ENCODE measurements at places on chromosomes 13 and 19.

GRCh38 chr19:6060600-6061375 lies 49.5 kb downstream of the RFX2 start:
- DNase-seq: peak; percentile 36

DNA sequence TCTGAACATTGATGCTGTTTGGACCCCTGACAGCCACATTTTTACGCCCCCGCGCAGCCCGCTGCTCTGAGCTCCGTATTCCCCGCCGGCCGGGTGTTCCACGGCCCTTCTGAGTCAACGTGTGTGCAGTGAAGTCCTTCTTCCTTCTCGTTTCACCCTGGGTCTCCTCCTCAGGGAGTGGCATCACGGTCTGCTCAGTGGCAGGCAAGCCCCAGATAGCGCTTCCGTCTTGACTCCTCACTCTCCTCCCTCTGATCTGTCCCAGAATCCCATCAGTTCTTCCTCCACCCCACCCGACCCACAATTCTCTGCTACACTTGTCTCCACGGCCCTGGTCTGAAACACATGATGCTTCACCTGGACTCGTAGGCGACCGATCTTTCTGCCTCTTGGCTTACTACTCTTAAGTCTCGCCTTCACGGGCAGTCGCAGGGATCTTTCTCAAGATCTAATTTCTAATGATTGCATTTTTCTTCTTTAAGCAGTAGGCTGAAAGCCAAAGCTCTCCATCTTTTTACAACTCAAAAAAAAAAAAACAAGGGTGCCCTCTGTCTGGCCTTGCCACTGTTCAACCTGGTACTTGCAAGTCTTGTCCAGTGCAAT lies 33.9 kb downstream of the CCNE1 start:
- no peak for DNase-seq

DNA sequence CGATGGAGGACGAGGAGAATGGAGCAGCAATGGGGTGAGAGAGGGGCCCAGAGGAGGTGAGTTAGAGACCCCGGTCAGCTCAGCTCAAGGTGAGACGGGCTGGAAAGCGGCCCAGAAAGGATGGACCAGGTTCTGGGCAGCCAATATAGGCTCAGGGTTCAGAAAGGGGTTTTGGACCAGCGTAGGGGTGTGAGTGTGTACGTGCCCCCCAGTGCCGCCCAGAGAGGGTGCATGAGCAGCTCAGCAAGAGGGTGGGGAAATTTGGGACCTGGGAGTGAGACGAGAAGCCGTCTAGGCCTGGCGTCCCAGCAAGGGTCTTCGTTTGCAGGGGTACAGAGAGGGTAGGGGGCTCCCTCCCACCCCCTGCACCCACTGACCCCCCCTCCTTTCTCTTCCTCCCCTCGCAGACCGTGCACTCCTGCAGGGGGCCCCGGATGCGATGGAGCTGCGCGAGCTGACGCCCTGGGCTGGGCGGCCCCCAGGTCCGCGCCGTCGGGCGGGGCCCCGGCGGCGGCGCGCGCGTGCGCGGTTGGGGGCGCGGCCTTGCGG lies 12.1 kb downstream of the FUT6 start:
- DNase-seq: no peak

DNA sequence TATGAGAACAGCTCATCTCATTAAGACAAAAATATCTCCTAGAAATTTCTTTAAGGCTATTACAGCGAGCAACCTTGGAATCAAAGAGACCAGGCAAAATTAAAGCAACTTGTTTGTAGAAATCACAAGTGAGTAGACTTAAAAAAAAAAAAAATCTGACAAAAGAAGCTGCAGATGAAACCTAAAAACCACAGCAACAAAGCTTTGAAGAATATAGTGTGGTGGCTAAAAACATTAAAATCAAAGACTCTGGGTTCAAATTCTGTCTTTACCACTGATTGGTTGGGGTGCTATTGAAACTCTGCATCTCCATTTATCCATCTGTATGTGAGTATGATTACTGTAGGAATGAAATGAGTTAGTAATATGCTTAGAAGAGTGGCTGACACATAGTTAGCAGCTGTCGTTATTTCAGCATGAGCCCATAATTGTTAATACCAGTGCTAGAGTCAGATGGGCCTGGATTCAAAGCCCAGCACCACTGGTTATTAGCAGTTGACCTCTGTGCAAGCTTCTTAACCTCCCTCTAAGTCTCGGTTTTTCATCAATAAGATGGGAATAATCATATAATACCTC lies 157.6 kb downstream of the FOXO1 start:
- DNase-seq: no peak

GRCh38 chr13:110250258-110250891 lies 56.6 kb downstream of the COL4A1 start:
- DNase-seq: no peak

DNA sequence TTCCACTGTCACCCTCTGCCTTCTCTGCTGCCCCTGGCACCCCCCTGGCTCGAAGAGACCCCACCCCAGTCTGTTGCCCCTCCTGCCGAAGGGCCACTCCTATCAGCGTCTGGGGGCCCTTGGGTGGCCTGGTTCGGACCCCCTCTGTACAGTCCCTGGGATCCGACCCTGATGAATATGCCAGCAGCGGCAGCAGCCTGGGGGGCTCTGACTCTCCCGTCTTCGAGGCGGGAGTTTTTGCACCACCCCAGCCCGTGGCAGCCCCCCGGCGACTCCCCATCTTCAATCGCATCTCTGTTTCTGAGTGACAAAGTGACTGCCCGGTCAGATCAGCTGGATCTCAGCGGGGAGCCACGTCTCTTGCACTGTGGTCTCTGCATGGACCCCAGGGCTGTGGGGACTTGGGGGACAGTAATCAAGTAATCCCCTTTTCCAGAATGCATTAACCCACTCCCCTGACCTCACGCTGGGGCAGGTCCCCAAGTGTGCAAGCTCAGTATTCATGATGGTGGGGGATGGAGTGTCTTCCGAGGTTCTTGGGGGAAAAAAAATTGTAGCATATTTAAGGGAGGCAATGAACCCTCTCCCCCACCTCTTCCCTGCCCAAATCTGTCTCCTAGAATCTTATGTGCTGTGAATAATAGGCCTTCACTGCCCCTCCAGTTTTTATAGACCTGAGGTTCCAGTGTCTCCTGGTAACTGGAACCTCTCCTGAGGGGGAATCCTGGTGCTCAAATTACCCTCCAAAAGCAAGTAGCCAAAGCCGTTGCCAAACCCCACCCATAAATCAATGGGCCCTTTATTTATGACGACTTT lies 2.0 kb downstream of the ZFP36 start:
- DNase-seq: no peak

DNA sequence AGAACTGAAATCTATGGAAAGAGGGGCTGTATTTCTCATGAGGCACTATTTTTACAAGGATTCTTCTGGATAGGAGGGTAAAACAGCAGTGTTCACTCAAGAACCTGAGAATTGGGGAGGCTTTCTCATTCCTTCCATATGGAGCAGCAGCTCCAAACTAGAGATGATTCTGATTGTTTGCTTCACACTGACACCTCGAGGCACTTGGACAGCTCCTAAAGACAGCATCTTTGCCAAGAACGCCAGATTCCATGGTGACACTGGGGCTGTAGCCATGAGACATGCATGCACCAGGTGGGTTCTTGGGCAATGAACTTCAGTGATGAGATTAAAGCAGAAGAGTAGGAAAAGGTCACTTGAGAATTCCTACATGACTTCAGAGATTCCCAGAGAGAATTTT lies 361.5 kb upstream of the HTR2A start:
- DNase-seq: no peak

DNA sequence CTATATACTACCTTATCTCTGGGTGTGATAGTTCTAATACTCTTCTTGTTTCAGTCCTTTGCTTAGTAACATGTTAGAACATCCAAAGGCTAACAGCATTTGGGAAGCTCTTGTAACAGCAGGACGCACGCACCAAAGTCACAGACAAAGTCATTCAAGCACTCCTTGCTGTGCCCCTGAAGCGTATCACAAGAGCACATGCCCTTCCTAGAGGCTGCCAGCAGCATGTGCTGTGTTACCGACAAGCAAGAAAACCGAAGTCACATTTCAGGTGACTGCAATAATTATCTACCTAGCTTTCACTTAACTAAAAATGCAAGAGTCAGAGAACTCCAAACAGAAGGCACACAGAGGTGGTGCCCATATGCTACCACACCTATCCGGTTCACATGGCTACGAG lies 194.1 kb downstream of the KLF12 start:
- DNase-seq: no peak

GRCh38 chr19:17775991-17776803 lies 18.7 kb upstream of the B3GNT3 start:
- no peak for DNase-seq

DNA sequence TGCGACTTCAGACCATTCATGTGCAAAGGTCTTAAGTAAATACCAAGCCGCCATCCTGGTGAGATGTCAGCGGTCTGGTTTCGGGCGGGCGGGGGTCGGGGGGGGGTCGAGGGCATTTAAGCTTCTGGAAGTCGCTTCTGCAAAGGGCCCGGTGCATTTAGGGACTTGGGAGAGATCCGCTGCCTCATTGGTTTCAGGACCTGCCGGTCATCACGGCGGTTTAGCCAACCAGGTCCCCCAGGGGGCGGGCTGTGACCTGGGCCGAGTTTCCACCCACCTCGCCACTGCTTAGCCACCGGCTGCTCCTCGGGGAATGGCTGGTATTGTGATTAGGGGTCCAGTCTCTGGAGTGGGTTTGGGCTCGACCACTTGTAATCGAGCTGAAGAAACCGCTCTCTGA lies 7.8 kb downstream of the ANKLE1 start:
- peak; percentile 63 for DNase-seq

- no peak for DNase-seq
Measured at GRCh38 chr13:35512271-35512920, 35.9 kb upstream of the MAB21L1 start.

- DNase-seq: no peak
Measured at GRCh38 chr19:54173951-54174834, 1.2 kb upstream of the TMC4 start.

- no peak for DNase-seq
Measured at GRCh38 chr19:50460161-50460765, 16.0 kb upstream of the EMC10 start.

GRCh38 chr19:17755977-17756670 lies 4.8 kb downstream of the FCHO1 start:
- DNase-seq: no peak

GRCh38 chr19:16330806-16331690 lies 6.4 kb downstream of the KLF2 start:
- DNase-seq: no peak

DNA sequence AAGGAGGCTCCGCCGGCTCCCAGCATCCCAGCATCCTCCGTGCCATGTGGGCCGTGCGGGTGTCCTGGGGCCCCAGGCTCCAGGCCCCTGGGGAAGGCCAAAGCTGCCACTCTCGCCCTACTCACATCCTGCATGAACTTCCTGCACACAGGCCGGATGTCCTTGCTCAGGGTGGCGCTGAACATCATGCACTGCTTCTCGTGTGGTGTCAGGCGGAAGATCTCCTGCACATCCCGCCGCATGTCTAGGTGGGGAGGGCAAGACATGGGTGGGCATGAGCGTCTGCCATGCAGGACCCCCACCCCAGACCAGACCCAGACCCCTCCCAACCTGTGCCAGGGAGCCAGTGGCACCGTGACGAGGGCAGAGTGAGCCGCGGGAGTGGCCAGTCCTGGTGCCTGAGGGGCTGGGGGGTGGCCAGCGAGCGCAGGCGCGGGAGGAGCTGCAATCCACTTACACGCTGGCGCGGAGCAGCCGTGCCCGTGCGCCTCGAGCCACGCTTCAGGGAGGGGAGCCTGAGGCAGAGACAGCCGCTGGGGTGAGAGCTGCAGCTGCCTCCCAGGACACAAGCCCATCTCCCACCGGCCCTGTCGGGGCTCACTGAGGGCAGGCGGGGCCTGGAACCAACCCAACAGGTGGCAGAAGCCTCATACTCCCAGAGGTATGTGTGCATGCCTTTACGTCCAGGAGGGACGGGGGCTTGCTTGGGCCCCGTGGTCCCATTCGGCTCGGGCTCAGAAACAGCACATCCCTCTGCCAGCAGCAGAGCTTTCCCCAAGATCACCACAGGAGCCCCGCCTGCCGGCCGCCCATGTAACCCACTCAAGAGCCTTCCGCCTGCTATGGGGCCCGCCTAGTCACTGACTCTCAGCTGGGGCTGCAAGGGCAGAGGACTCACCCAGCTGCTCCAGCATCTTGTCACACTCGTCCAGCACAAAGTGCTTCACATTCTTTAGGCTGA lies 8.8 kb downstream of the DDX39A start:
- DNase-seq: no peak

DNA sequence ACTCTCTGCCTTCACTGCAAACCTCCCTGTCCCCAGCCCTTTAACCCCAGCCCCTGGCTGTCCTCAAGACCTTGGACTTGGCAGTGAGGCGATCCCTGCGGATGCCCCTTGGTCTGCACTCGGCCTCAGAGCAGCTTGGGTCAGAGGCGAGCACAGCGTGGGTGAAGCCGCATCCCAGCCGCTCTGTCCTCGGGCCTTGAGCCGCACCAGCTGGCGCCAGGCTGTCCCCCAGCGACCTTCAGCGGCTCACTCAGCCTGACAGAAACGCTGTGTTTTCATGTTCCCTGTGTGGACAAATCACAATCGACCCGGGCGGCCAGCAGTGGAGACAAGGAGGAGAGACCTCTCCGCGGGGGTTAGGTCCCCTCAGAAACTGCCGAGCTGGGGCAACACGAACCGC lies 52.0 kb downstream of the GNG7 start:
- DNase-seq: no peak

DNA sequence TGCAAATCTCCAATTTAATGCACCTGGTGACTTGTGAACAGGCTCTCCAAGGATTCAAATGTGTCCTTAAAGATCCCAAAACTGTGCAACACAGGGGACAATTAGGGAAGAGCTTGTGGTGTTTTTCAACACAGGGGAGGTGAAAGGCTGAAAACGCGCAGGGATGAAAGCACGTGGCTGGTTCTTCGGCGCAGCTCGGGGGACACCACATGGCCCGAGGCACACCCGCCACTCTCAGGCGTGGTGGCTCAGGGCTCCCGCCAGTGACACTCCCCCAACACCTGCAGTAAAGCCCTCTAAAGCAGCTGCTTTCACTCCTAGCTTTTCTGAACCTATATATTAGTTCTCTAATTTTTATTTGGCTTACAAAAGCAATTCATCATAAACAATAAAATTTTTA lies 91.9 kb downstream of the SPACA7 start:
- no peak for DNase-seq

GRCh38 chr19:2494447-2495129 lies 18.7 kb downstream of the GADD45B start:
- DNase-seq: no peak

GRCh38 chr19:22605275-22606211 lies 28.6 kb upstream of the ZNF492 start:
- no peak for DNase-seq

DNA sequence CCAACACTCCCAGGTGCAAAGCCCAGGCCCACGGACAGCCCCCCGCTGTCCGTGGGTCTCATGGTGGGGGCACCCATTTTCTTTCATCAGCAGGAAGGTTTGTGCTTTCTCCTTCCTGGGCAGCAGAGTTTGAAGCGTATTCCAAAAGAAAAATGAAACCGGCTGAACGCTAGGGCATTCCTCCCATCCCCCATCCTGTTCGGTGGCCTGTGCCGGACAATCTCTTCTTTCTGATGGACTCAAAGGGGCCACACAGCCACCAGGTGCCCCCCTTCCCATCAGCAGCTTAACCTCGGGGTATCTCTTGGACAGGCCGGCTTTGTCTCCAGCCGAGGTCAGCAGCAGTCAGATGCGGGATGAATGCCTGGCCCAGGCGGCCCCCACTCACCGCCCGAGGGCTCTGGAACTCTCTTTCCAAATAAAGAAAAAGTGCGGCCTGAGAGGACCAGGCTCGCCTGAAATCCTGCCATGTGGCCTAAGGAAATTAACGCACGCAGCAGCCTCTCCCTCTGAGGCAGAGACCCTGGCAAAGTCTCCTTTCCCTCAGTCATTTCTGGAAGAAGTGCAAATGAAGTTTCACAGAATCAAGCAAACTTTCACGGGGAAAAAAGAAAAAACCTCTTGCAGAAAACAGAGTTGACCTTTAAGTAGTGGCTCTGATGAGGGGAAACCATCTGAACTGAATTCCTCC lies 67.8 kb downstream of the RASA3 start:
- no peak for DNase-seq
